ENCODE measurements at places on chromosomes 16 and 17.
A peak's percentile ranks its signal among the peaks of the same experiment; 100 is the strongest.

- DNase-seq: no peak
These were observed 175.2 kb downstream of the CCDC182 start for GRCh38 chr17:57569853-57570252.

GRCh38 chr17:32659419-32659842 is 172.6 kb downstream of the CDK5R1 start:
- DNase-seq: peak; percentile 84

- DNase-seq: no peak
These were observed 100.7 kb downstream of the MGAT5B start for GRCh38 chr17:76968707-76969597.

GRCh38 chr16:777826-778225 is 10.4 kb downstream of the RPUSD1 start:
- DNase-seq: no peak

- peak; percentile 35 for DNase-seq
These were observed 130.8 kb downstream of the CA10 start for GRCh38 chr17:52027620-52028295.

- no peak for DNase-seq
These were observed 15.2 kb upstream of the SRRM2 start for GRCh38 chr16:2737238-2737605.

- no peak for DNase-seq
These were observed 721.1 kb upstream of the RBFOX1 start for GRCh38 chr16:6611535-6611934.

GRCh38 chr17:78146881-78147280 is 696 bp downstream of the C17orf99 start:
- no peak for DNase-seq

- DNase-seq: no peak
These were observed 402.2 kb upstream of the SALL1 start for GRCh38 chr16:51553314-51553713.

GRCh38 chr17:17699491-17699890 is 18.2 kb downstream of the RAI1 start:
- no peak for DNase-seq

DNA sequence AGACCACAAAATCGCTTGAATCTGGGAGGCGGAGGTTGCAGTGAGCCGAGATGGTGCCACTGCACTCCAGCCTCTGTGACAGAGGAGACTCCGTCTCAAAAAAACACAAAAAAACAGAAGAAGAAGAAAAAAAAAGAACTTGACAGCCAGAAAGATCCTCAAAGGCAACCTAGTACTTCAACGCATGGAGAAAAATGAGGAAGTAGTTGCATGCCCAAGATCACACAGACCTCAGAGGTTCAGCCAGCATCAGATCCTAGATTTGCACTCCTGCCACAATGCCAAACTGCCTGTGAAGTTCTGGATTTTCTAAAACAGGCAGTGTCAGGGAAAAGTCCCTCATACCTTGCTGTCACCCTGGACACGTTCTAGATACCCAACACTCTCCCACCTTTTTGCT is 1.5 kb downstream of the ATPAF2 start:
- DNase-seq: no peak

GRCh38 chr17:73785496-73785895 is 141.3 kb upstream of the SDK2 start:
- no peak for DNase-seq

- no peak for DNase-seq
These were observed 26.3 kb downstream of the ZC3H18 start for GRCh38 chr16:88596483-88596882.

GRCh38 chr17:17300624-17301568 is 2.3 kb upstream of the NT5M start:
- DNase-seq: no peak

GRCh38 chr16:52634104-52634503 is 87.2 kb upstream of the TOX3 start:
- no peak for DNase-seq

- DNase-seq: no peak
These were observed 57.7 kb downstream of the GTF3C1 start for GRCh38 chr16:27491894-27492587.

GRCh38 chr16:19829844-19830692 is 54.6 kb downstream of the GPRC5B start:
- no peak for DNase-seq

- DNase-seq: no peak
These were observed 11.6 kb downstream of the GLIS2 start for GRCh38 chr16:4327386-4328045.

DNA sequence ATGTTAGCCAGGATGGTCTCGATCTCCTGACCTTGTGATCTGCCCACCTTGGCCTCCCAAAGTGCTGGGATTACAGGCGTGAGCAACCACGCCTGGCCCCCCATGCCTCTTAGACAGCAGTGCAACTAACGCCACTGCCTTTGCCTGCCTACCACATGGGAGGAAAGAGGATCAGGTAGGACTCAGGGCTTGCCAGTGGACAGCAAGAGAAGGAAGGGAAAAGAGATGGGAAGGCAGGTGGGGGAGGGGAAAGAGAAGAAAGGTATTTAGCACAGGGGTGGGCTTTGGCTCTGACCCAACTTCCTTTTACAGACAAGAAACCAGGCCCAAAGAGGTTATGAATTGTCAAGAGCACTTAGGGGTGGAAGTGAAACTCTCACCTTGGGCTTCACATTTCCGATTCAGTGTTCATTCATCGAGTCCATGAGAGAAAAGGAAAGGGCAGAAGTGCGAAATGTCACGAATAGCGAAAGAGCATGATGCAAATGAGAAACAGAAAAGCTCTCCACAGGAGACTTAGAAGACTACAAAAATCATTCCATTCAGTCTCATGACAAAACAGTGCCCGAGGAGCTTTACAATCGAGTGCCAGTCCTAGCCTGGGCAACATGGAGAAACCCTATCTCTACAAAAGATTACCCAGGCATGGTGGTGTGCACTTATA is 36.4 kb downstream of the CDK5R1 start:
- no peak for DNase-seq

DNA sequence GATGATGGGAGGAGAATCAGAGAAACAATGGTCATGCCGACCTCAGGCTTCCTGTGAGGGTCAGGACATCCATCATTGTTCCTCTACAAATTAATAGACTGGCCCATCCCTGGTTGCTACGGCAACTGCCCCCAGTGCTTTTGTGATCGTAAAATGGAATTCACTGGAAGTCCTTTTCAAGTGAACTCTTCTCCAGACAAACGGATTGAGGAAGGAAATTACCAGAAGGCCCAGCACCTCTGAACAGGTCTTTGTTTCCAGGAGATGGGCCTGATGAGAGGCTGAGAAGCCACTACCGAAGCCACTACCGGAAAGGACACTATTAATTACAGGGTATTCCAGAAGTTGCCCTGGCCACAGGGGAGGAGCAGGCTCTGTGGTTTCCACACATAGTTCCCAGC is 126.0 kb downstream of the MGAT5B start:
- no peak for DNase-seq

DNA sequence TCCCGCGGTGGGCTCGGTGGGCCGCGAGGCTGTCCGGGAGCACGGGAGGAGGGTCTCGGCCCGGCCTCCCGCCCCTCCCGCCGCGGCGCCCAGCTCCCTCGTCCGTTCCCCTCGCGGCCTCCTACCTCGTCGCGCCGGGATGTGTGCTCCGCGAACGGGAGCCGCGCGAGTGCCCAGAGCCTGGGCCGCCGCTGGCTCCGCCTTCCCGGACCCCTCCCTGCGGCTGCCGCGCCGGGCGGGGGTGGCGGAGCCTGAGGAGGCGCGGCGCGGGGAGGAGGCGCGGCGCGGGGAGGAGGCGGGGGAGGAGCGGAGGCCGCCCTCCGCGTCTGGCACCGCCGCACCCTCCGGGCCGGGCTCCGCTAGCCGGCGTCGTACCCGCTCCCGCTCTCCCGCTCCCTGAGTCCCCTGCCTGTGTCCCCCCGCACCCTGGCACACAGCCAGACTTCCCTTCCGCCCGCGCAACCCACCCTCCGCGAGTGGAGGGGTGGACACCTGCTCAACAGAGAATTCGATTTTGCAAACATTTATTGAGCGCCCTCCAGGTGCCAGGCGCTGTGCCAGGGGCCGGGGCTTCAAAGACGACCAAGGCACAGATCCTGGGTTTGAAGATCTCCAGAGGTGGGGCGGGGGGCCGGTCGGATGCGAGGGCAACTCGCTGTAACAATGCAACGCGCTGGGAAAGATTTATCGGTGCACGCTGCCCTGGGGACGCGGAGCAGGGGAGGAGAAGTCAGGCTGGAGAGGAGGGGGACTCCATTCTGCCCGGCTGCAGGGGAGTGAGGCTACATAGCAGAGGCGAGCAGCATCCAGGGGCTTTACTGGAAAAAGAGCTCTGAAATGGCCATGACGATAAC is at the start of gene MPP3:
Gene MPP3, minus strand, starts transcription at position 171 of the 854 bp plus-strand sequence. CDS start 1,240 bp downstream, outside the sequence.
- peak; percentile 86 for DNase-seq

- DNase-seq: no peak
These were observed 25.0 kb downstream of the TEX14 start for GRCh38 chr17:58666858-58667267.

DNA sequence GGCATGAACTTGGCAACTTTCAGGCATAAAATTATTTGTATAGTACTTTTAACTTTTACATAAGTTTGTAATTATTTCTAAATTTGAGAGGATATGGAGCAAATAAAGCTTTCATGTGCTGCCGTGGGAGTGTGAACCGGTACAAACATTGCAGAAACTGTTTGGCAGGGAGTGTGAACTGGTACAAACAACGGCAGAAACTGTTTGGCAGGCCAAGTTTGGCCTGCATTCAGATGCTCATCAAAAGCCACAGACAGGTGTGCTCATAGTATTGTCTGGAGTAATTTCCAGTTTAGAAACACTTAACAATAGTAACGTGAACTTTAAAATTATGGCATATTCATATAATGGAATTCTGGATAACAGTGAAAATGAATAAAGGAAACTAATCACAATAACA is 73.8 kb upstream of the ATP2A3 start:
- DNase-seq: no peak

DNA sequence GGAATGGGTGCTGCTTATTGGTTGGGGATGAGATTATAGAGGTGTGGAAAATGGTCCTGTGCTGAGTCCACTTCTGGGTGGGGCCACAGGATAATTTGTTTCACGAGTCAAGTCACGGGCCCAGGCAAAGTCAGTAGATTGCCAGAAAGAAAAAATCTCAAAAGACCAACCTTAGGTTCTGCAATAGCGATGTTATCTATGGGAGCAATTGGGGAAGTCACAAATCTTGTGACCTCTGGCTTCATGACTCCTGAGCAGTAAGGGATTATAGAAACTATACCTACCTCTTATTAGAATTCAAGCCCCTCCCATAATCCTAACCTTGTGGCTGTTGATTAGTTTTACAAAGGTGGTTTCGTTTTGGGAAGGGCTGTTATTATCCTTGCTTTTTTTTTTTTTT is 31.4 kb downstream of the WWP2 start:
- DNase-seq: no peak

GRCh38 chr16:19717314-19717713 is 713 bp downstream of the KNOP1 start:
- DNase-seq: no peak

- no peak for DNase-seq
These were observed 81.8 kb upstream of the TOB1 start for GRCh38 chr17:50947782-50948543.

DNA sequence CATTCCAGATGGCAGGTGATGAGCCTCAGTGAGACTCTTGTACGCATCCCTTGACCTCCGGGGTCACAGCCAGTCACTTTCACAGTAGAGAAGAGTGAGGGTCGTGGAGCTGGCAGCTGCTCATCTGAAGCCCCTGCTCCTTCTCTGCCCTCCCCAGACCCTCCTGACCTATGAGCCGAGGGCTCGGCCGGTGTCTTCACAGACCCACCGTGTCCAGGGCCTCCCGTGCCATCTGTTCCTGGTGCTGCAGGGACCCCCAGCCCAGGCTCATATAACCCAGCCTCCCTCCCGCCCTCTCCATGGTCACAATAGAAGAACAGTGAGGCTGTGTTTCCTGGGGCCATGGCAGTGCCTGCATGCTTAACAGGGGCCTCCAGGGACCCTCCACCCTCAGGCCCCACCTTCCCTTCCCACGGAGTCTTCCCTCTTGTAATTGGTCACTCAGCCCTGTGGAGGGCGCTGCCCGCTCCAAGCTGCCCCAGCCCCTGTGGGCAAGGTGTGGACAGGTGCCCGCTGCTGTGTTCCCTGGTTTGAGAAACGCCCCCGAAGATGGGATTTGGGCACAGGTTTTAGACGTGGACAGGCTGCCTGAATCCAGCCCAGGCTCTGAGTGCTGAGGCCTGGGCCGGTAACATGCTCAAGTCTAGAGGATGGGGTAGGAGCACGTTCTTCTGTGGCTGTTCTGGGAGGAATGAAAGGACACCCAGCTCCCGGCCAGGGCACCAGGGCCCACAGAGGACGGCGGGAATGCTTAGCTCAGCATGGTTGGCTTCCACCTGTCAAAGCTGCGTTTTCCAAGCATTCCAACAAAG is 38.7 kb downstream of the ACSF3 start:
- DNase-seq: no peak

DNA sequence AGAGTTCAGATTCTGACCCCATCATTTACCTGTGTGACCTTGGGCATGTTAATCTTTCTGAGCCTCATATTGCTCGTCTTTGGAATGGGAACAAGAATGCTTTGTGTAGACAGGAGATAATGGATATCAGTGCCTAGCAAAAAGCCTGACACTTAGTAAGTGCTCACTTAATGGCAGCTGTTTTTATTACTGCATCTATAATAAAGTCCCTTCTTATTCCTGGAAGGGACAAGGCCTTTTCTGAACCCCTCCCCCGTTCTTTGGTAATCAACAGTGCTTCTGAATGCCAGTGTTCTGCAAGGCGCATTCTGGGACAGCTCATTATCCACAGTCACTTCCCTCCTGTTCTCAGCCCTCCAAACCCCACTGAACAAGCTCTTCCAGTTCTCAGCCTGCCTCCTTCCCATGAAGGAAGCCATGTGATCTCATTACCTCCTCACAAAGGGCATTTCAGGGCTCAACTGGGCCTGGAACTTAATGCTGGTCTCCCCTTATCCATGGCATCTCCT is 25.1 kb upstream of the SUPT4H1 start:
- DNase-seq: no peak

- peak; percentile 83 for DNase-seq
These were observed 16.5 kb downstream of the CCDC102A start for GRCh38 chr16:57519796-57520360.

DNA sequence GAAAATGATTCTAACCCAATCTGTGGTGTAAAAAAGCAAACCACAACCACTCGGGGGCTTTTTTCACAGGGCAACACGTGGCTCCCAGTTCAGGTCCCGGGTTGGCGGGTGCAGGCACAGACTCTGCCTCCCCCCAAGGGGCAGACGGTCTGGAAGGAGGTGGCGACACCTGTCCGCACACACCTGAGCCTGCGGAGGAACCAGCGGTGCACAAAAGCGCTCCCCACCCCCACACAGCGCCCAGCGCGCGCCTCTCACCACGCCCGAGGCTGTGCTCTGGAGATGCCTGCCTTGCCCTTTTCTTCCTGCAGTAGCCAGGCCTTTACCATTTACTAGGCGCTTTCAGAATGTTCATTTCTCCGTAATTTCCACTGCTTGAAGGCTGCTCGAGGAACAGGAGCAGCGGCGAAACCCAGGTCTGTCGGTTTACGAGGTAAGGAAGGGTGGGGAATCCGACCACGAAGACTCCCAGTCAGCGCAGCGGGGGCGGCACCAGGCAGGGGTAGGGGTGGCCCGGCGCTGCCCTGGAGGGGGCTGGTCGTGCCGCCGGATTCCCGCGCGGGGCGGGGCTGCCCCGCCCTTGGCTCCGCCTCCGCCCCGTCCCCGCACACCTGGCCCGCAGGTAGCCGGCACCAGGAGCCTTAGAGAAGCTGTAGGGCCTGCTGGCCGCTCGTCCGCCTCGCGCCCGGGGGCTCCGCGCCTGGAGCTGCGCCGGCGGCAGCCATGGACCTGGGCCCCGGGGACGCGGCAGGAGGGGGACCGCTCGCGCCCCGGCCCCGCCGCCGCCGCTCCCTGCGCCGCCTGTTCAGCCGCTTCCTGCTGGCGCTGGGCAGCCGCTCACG is at the start of gene USP43:
Gene USP43, plus strand, starts transcription at position 608 of the 842 bp plus-strand sequence. Its CDS starts 116 bp downstream, at position 724.
- peak; percentile 40 for DNase-seq

- peak; percentile 71 for DNase-seq
These were observed at the start of gene LRRC75A for GRCh38 chr17:16491703-16492612. Gene LRRC75A (minus strand): TSS chr17:16492193. CDS start chr17:16491990, 203 bp downstream.

All from HTR-8/SVneo (cell line).